Ureter (tissue), 1 donor: ENCODE measurements at places on chromosomes 2 and 18. TPM values are rescaled to one million over a fixed set of nuclear protein-coding genes. Genes with fewer than 3 reads are reported as not detected.
A peak's percentile ranks its signal among the peaks of the same experiment; 100 is the strongest.

The DAPL1 gene
- 13.0 TPM for total RNA-seq

The DPY30 gene
- 45.7 TPM for total RNA-seq

DNA sequence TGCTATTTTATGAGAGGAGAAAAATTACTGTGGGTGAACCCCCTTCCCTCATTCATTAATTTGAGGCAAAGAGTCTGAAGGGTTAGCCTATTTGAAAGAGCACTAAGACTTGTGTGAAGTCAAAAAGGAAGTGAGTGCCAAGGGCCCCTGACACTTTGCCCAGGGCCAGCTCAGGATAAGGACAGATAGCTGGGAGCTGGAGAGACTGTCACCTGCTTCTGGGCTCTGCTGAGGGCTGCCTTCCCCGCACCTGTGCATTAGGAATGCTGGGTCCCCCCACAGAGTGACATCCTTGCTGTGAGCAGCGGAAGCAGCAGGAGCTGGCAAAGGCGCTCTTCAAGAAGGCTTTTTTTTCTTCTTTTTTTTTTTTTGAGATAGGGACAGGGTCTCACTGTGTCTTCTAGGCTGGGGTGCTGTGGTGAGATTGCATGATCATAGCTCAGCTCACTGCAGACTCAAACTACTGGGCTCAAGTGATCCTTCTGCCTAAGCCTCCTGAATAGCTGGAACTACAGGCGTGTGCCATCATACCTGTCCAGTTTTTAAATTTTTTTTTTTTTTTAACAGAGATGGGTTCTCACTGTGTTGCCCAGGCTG is 148.3 kb downstream of the AQP4 start:
- DNase-seq: no peak

The NOTO gene
- total RNA-seq: not detected

The FKBP7 gene
- total RNA-seq: 13.6 TPM

The TUBA3E gene
- total RNA-seq: not detected

- no peak for DNase-seq
Measured at GRCh38 chr2:135230150-135230549, 178.1 kb downstream of the RAB3GAP1 start.

The GTF2A1L gene
- total RNA-seq: not detected

GRCh38 chr2:103814016-103814415 is 1039.9 kb upstream of the POU3F3 start:
- DNase-seq: no peak

The OXER1 gene
- 3.1 TPM for total RNA-seq

The ACVR2A gene
- 32.7 TPM for total RNA-seq

The PTPRM gene
- 148 TPM for total RNA-seq

DNA sequence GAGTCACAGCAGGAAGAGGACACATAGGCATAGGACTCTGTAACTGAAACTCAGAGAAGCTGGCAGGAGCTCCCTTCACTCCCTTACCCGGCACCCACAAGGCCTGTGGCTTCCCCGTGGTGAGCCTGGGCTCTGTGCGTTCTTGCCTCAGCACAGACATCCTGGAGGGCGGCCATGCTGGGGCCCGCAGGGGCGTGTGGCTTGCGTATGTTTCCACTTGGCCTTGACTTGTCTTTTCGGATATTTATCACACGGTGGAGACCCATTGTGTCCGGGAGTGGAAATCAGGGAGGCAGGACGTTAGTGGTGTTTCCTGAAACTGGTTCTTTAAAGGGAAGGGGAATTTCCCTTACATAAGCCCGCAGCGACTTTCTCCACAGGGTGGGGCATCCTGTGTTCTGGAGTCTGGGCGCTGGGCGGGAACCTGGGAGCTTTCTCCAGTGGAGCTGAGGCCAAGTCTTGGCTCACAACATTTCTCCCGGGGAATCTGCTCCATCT is 49.9 kb upstream of the EML6 start:
- peak; percentile 73 for DNase-seq

- DNase-seq: no peak
Measured at GRCh38 chr2:157236404-157236803, 21.1 kb upstream of the GALNT5 start.

The PRADC1 gene
- 19.1 TPM for total RNA-seq

GRCh38 chr2:42752314-42752713 is 11.6 kb downstream of the OXER1 start:
- no peak for DNase-seq

The SMARCAL1 gene
- total RNA-seq: 27.9 TPM

GRCh38 chr18:33010149-33010548 is 237.3 kb upstream of the KLHL14 start:
- DNase-seq: no peak

DNA sequence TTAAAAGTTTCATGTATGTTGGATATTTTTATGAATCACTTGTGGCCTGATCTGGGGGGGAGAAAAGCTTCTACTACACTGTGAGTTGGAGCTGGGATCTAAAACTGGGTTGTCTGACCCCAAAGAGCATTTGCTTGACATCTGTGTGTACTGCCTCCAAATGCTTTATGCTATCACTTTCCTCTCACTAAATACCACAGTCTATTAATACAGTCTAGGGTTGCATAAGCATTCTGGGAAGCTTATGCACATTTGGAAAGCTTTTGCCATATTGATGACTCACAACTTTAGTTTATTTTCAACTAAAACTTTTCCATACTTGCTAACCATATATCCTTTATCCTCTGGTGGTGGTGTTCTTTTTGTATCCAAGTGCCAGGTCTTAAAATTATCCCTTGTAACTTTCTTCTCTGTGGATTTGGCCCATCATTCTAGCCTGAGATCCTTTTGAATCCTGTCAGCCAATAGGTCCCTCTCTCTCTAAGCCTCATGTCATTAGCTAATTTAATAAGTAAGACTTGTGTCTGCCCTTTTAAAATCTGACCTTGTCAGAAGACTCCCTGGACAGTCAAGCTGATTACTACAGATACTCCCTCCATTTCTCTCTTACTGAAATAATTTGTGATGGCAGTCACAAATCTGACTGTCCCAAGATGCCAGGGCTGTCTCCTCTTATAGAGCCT is 72.7 kb downstream of the NXPH2 start:
- DNase-seq: no peak

DNA sequence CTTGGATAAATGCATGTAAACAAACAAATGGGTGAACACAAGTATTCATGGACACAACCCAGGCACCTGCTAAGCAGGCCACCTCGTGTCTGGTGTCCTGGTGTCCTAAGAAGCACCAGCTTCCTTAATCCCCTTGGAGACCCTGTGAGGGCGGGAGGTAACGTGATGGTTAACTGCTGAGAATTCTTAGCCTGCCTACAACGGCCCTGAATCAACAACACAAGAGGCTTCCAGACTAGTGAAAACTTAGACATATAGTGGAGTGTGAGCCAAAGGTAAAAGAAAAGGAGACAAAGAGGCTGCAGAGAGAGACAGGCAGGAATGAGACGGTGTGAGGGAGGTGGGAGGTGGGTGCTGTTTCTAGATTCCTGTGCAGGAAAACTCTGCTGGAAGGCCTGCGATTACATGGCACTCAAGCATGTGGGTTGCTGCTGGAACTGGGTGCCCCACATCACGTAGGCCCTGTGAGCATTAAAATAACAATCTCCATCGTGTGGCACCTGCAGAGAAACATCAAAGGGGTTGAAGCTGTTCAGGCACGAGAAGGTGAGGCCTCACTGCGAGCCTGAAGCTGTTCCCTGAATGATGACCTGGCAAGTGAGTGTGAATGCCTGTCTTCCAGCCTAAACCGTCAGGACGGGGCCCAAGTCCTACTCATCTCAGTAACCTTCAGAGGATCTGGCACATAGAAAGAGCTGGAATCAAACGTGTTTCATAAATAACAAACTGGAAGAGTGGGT is 64.2 kb downstream of the RPL37A start:
- no peak for DNase-seq

DNA sequence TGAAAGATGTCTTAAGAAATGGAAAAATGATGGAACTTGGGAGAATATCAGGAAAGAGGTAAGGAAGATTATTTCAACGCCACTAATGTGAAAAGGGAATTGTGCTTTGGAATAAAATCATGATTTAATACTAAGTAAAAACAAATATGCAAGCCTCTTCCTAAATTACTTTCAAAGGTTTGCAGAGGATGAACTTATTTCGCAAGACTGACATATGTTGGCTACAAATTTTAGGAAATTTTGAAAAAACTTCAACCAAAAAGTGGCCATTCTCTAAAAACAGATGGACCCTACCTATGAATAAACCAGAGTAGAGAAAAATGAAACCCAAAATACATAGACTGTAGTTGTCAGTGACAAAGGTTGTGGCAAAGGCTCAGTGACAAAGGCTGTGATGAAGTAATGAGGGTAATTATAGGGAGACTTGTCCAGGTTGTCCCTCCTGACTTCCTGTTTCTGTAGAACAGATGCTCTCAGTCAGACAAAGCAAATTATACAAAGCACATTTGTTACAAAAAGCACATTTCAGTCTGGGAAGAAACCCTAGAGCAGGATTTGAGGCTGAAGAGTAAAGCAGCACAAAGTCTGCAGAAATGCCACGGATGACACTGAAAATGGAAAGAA is 39.5 kb downstream of the SFT2D3 start:
- DNase-seq: no peak

- DNase-seq: peak; percentile 71
Measured at GRCh38 chr2:237207646-237208045, 122.0 kb downstream of the COPS8 start.
